Mesothelial cell of epicardium (in vitro differentiated cells): ENCODE measurements at places on chromosomes 11 and 22. TPM values are rescaled to one million over a fixed set of nuclear protein-coding genes. Genes with fewer than 3 reads are reported as not detected.

Gene USP2
- 12.4 to 13.2 TPM (median 13.1 TPM) in 3 replicates for total RNA-seq

Gene MRGPRX3
- not detected in 3 replicates for total RNA-seq

DNA sequence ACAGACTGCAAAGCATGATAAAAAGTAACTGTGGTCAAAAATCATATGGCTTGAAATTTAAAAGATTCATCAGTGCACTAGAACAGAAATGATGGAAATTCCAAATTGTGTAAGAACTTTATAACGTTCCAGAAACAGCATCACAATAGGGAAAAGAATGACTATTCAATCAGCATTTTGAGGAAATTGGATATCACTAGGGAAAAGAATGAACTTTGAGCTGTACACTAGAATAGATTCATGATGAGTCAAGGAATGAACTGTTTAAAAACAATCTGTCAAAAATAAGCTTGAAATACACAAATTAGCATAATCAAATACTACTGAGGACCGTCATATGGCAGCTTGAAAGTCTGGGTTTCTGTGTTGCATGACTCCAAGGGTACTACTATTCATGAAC is 20.5 kb upstream of the HEPHL1 start:
- no peak for DNase-seq

DNA sequence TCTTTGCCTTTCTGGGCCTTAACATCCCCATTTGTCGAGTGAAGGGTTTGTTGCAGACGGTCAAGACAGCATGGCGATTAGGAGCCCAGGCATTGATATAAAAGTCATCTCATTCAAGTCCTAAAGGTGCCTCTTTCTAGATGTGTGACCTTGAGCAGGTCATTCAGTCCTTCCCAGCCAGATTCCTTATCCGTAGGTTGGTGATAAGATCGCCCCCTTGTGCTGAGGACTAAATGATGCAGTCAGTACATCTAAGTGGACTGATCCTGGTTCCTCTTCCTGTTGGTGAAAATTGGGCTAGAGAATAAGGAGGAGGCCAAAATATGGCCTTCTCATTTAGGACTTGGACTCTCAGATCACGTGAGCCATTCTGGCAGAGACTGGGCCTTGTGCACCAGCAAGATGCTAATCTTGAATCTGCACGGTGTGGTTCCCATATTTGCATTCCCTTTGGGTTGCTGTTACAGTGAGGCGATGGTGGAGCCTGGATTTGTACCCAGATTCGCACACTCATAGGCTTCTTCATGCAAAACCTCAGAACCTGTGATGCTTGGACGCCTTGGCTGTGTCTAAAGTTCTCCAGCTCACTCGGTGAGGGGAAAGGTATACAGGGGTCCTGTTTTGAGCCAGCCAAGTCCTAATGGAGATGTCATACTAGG is 156.8 kb downstream of the MYO18B start:
- DNase-seq: no peak

DNA sequence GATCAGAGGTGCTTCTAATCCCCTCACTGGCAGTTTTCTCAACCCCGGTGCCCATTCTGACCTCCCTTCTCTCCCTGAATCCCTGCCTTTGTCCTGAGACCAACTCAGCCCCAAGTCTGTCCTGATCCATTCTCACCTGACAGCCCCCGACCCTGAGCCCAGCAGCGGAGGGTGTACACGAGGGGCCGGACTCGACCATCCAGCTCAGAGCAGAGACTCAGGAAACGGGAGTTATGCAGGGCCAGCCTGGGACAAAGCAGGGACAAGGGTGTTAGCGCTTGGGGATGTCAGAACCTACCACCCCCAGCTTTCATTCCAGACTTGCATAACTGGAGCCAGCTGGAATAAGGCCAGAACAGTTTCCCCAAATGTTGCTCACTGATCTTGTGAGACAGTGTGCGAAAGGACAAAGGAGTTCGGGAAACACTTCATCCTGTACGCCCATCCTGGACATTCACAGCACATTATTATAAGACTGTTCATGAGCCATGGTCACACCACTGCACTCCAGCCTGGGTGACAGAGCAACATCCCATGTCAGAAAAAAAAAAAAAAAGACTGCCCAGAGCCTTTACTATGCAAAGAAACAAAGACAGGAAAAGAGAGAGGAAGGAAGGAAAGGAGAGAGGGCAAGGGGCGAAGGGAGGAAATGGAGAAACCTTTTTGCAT is 3.5 kb upstream of the EEF1G start:
- DNase-seq: no peak

DNA sequence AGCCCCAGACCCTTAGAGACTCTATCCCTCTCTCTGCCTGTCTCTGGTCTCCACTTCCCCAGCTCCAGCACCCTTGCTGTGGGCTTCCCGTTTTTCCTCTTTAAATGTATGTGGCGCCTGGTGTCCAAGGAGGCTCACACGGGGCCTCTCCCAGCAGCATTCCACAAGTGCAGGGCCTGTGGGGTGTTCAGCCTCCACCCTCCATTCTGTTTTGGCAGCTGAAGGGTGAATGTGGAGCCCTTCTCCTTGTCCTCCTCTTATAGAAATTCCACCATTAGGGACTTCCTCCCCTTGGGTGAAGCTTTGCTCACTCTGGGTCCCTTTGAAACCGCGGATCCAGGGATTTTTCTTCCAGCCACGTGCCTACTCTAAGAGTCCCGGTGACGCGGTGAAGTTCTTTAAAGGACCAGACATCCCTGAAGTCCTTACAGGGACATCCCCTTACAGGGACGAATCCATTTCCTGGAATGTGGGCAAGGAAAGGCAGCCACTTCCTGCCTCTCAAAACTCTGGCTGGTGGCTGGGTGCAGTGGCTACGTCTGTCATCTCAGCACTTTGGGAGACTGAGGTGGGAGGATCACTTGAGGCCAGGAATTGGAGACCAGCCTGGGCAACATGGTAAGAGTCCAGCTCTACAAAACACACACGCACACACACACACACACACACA is 1.6 kb upstream of the TSPAN18 start:
- no peak for DNase-seq

- DNase-seq: peak; percentile 48
Observed at GRCh38 chr22:22666307-22667091, 22.1 kb downstream of the GGTLC2 start.
